ENCODE measurements at places on chromosomes 12 and 14.

DNA sequence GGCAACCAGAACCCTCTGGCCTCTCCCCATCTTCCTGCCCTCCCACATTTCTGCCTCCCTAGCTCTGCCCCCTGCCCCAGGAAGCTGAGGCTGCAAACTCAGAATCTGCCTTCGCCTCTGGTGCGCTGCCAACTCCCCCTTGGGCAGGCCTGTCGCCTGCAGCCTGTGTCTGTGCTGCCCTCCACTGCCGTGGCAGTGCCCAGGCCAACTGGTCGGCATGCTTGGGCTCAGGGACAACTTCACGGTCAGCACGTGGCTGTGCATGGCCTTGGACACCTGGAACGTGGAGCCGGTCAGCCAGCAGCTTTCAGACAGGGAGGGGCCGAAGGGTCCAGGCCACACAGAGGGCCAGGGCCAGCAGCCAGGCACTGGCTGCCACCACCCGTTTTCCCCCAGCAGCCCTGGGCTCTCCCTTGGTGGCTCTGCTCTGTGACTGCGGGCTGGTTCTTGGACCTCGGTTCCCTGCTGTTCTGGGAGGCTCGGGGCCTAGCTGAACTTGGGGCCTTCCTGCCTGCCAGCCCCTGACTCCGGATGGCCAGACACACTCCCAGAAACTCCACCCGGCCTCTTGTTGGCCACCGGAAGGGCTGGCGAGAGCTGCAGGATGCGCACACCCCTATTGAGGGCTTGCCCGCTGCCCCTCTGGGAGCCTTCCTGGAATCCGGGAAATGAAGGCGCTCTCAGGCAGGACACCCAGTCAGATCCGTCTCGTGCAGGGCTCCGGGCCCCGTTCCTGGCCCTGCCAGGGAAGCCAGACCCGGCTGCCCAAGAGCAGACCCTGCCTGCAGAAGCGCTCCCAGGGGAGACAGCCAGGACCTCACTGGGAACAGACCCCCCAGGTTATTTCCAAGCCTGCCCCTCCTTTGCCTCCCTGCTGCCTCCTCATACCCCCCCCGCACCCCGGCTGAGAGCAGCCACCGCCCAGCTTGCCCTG is 34.2 kb upstream of the PPP1R13B start:
- DNase-seq = no peak

DNA sequence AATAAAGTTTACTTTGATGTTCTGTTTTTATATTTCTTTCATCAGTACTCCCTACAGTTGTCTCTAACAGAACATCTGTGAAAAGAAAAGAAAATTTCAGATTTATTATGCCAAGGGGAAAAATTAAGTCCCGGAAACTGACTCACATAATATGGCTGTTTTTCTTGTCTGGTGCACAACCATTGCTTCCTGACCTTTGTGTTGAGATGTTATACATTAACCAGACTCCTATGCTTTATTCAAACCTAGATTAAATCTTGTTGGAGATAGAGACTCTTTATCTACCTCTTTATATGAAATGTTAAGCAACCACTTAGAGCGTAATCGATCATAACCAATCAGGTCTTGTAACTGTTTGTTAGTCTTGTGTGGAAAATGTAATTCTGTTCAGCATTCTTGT is 37.6 kb upstream of the BICD1 start:
- no peak for DNase-seq

DNA sequence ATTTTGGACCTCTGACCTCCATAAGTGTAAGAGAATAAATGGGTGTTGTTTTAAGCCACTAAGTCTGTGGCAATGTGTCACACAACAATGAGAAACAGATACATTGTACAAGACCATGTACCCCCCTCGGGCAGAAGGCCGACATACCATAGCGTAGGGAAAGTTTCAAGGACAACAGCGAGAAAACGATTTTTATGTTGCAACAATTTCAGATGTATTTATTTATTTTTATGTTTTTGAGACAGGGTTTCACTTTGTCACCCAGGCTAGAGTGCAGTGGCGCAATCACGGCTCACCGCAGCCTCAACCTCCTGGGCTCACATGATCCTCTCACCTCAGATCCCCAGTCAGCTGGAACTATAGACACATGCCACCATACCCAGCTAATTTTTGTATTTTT is 136.4 kb upstream of the NCOR2 start:
- no peak for DNase-seq

DNA sequence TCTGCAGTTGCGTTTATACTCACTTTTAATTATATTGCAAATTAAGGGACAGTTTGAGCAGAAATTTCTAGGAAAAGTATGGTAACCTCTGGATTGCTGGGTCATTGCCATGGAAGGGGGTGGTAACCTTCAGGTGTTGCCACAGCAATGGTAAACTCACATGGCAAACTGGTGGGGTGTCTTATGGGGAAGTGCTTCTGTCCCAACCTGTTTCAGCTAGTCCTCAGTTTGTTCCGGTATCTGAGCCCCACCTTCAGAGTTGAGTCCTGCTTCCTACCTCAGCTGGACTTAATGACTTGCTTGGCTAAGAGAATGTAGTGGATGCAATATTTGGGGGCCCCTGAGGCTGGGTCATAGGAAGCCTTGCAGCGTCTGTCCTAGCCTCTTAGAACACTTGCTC is 7.3 kb upstream of the CLMN start:
- DNase-seq = no peak

GRCh38 chr12:131771965-131772364 is 56.2 kb upstream of the MMP17 start:
- DNase-seq = no peak

DNA sequence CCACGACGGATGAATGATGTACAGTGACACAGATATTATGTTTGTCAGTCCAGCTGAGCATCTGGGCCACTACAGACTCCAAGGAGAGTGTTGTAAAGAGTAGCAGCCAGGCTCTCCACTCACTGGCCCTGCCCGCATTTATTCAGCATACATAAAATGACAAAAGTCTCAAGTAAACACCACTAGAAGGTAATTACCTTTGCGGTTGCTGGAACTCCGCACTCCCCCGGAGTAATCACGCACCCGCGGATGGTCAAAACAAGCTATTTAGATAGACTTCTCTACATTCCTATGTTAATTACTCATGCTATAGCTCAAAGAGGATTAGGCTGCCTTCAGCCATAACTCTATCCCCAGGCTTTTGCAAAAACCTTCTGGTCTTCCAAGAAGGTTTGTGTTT is 18.8 kb upstream of the STRAP start:
- no peak for DNase-seq

GRCh38 chr12:76504606-76505005 is 55.0 kb downstream of the OSBPL8 start:
- no peak for DNase-seq

GRCh38 chr14:54023027-54023426 is 66.4 kb upstream of the BMP4 start:
- DNase-seq = no peak

DNA sequence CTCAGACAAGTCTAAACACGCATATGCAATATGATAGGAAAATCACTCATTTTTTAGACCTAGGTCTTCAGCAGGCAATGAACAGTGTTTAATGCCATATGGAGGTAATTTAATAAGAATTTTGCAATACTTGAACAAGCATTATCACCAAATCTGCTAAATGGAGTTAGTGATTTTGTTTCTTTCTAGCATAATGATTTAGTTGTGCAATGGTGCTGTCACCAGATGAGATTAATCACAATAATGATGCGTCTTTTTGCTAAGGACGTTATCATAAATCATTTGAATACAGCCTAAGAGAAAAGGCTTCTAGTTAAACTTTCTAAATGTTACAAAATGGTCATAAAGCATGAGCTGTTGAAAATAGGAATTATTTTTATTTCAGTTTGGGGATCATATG is 170.0 kb upstream of the SLC16A7 start:
- no peak for DNase-seq

DNA sequence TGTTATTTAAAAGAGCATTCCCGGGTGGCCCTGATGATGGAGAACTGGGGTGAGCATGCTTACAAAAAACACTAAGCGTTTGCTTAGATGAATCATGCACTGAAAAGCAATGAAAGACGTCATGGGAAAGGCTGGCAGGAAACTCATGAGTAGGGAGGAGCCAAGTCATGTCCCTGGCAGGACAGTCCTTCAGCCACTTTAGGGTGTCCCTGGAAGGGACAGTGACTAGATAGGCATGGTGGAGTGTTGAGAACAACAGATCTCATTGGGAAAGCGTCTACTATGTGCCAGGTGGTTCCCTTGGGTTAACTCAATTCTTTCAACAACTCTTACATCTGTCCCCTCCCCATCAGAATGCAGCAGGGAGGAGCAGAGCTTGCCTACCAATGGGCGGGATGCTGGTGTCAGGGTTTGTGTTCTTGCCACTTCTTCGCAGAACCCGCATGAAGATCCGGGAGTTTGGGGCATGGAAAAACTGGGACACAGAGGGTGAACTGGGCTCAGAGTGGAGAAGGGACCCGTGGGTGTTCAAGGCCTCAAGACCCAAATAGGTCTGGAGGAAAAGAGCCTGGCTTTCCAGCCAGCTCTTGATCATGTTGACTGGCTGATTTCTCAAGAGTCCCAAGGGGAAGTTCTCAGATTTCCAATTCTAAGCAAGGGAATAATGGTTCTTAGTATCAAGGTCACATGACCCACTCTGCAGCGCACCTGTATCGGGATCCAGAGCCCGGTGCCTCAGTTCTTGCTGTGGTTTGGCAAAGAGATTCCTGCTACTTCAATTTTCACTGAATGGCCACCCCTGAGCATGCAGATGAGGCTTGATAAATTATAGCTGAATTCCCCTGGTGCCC is 653.9 kb upstream of the TBX3 start:
- no peak for DNase-seq

GRCh38 chr14:67643713-67644112 is 24.0 kb downstream of the ARG2 start:
- DNase-seq = no peak

DNA sequence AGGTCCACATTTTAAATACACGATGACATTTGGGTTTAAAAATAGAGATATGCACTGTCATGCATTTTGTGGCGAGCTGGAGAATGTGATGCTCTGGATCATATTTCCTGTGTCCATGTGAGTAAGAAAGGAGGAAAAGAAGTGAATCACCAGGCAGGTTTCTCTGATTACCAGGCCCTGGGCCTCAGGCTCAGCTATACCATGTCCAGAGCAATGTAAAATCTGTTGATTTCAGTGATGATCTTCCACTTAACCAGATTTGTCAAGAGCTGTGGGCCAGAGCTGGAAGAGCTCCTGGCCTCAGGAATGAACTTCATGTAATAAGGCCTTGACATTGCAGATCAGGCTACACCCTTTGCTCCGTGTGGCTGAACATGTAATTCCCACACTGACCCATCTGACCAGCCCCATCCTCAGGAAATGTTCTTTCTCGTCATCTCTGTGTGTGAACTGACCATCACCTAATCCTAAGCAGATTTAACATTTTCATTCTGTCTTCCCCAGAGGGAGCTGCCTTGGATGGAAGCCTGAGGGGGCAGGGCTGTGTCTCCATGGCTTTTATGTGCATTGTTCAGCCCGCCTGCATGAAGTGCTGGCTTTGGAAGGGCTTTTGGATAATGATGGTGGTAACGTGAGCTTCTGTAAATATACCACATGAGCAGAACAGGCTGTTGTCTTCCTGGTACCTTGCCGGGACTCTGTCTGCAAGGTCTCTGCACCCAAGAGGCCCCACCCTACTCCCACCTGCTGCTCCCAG is 54.5 kb downstream of the CRACR2A start:
- no peak for DNase-seq

DNA sequence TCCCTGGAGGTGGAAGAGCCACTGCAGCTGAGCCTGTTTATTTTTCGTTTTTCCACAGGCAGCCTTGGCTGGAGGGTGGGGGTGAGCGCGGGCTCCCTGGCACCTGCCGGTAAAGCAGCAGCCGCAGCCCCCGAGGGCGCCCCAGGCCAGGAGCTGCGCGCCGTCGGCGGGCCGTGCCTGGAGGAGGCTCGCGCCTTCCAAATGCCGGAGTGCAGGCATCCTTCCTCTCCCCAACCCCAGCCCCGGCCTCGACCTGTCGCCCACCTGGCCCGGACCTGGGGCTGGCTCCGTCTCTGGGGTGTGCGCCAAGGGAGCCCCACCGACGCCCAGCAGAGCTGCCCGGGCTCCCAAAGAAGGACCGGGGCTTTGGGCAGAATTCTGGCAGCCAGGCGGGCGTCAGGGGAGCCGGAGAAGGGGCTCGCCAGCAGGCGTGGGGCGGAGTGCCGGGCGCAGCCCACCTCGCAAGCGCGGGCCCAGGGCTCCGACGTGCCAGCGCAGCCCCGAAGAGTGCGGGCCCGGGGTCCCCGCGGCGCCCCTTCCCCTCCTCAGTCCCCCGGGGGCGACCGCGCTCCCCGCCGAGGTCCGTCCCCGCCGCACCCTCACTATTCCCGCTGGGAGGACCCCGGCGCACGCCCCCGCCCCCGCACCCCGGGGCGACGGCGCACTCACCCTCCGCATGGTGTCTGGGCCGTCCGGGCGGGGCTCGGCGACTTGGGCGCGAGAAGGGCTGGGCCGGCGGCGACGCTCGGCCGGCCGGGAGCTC is 130.3 kb downstream of the NDUFA12 start:
- DNase-seq = no peak

DNA sequence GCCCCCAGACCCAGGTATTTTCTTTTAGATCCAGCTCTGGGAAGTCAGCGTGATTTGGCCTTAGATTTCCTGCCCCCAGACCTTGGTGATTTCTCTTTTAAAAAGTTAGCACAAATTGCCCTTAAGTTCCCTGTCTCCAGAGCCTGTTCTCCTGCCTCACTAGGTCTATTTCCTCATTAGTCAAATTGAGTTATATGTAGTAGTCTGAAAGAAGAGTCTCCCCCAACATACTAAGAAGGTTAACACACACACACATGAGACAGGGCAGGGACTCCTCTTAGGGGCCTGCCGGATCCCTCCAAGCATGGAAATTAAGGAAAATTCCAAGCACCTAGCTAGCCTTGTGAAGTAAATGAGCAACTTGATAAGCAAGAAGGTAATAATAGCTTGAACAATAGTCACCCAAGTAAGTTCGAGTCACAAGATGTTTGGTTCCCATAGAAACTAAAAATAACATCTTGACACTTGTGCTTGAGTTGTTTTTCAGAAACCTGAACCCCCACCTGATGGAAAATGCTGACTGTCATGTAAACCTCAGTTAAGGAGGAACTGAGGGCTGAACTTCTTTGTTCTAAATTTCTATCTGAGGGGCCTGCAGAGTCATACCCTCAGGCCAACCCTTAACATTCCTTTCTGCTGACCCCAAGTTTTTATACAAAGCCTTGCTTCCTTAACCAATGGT is 51.6 kb downstream of the CAND1 start:
- no peak for DNase-seq

- DNase-seq = no peak
These were observed 92.6 kb upstream of the SFSWAP start for GRCh38 chr12:131618303-131618658.

GRCh38 chr12:81588235-81589008 is 170.7 kb downstream of the PPFIA2 start:
- no peak for DNase-seq

DNA sequence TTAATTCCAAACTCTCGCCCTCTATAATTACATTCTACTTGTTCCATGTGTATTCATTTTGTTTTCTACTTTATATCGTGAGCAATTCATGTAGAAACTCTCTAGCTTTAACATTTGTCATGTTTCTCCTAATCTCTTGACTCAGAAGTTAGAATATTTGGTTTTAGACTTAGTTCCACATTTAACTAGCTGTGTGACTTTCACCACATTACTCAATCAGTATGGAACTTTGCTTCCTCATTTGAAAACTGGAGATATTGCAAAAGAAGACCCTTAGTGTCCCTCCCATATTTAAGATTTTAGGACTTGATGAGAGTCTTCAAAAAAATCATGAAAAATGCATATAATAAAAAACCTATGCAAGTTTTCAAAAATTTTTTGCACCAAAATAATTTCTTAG is 447.5 kb downstream of the GXYLT1 start:
- no peak for DNase-seq

Measured in cortex of kidney (tissue), 1 donor.